ENCODE measurements at places on chromosomes 5 and 9.

GRCh38 chr5:35095366-35095765 lies 47.6 kb upstream of the AGXT2 start:
- DNase-seq: no peak

DNA sequence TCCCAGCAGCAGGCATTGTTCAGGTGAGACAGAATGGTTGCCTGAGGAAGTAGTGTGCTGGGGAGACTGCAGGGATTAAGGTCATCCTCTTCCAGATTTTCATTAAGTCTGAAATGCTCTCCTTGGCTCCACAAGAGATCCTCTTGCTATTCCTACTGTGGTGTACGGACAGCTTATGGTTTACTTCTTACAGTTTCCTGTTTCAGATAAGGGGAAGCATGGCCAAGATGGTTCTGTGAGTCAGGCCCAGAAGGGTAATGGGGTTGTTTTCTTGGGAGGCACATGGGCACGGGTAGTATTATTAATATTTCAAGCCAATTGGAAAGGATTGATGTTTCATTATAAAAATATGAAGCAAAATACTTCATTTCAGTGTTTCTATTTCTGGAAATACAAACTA lies 42.9 kb downstream of the GLRX start:
- DNase-seq: no peak

- no peak for DNase-seq
Observed at GRCh38 chr5:97004423-97005060, 68.7 kb downstream of the LNPEP start.

DNA sequence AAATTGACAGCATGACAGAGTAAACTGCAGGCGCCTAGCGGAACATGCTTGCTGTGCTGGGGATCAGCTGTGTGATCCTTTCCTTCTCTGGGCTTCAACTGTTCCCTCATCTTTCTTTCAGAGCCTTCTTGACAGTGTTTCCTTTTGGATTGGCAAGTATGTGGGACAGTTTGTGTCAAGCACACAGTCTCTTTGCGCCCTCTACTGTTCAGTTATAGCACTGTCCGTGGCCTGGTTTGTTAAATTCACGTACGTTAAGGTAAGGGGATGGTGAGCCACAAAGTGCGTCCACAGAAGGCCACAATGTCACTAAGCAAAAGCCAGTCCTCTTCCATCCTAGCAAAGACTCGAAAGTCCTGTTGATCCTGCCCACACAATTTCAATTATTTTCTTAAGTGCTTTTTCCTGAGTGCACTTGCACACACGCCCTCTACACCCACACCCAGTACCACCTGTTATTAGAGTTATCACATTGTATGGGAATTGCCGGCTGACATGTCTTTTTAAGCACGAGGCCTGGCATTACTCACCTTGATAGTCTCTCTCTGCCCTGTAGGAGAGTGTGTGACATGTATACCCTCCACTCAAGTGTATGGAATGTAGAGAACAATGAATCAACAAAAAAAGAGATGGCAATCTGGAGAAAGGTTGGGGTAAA lies 22.5 kb upstream of the PTPN3 start:
- DNase-seq: peak; percentile 6

GRCh38 chr9:96852676-96853075 lies 1.6 kb downstream of the ZNF782 start:
- no peak for DNase-seq

DNA sequence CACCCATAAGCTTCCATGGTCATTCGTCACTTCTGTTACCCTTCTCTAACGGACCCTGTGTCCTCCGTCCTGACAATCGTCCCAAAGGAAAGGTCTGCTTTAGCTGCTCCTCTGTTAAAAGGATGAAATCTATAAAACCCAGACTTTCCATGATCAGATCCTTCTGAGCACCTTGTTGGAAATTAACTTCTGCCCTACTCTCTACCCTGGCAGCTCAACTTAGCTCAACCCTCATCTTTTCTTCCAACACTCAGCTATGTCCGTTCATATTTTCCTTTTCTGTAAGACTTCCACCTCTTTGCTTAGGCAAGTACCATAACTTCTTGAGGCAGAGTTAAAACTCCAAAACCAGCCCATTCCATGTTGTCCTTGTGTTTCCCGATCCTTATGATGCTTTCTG lies 205.4 kb downstream of the SPATA31A6 start:
- DNase-seq: no peak

- DNase-seq: no peak
Observed at GRCh38 chr5:8241076-8241475, 372.1 kb downstream of the MTRR start.

Data from NCI-H187 (cell line).